ENCODE measurements at places on chromosomes 1 and 21.

DNA sequence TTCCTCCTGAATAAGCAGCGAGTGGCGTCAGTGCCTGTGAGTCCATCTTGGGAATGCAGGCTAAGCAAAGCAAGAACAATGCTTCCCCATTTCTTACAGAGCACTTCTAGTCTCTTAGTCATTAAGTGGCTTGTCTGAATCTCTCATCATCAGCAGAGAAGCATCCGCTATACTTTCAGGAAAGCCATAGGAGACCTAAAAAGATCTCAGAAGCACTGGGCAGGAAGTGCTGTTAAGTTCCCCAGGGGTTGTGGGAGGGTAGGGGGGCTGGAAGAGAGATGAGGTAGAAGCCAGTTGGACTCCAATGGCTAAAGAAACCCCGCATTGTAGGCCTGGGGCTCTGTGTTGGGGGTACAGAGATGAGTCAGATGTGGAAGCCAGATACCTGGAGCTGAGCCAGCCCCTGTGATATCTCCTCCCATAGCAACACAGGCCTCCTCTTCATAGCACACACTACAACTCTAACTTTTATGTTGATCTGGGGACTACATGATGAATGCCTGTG lies 44.9 kb downstream of the SYT6 start:
- peak; percentile 20 for DNase-seq

GRCh38 chr1:217712925-217713597 lies 81.9 kb downstream of the SPATA17 start:
- DNase-seq: no peak

GRCh38 chr1:240492832-240493440 lies 119.0 kb downstream of the GREM2 start:
- DNase-seq: no peak

DNA sequence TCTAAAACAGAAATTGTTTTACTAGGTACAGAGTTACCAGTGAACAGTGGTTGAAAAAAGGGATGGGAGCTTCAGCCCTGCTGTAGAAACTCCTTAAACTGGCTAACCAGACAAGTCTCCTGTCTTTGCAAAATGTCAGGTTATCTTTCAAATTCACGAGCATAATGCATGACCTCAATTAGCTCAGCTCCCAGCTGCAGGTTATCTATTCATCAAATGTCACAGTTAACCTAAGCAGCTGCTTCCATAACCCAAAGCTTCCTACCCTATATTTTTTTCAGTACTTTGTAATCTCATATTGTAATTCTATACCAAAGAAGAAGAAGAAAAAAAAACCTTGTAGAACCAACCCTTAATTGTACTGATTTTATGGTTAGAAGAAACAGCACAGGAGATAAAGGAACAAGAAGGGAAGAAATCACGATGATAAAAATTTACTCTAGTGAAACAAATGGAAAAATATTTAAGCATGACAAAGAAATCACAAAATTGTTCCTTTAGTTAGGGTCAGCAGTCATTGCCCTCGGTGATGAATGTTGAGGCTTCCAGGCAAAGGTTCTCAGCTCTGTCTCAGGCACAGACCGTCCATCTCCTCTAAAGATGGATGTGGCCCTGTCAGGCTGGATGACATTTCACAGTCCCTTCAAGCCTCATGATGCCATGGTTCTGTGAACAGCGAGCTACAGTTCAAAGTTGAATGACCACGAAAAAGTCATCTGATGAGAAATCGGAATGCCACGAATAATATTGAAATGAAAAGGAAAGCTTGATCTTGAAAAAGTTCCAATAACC lies 95.9 kb downstream of the PLD5 start:
- DNase-seq: no peak

GRCh38 chr21:42218836-42219605 lies at the start of gene ABCG1:
ABCG1 (plus strand) TSS chr21:42219140; CDS start chr21:42219263, 123 bp downstream.
- peak; percentile 62 for DNase-seq

DNA sequence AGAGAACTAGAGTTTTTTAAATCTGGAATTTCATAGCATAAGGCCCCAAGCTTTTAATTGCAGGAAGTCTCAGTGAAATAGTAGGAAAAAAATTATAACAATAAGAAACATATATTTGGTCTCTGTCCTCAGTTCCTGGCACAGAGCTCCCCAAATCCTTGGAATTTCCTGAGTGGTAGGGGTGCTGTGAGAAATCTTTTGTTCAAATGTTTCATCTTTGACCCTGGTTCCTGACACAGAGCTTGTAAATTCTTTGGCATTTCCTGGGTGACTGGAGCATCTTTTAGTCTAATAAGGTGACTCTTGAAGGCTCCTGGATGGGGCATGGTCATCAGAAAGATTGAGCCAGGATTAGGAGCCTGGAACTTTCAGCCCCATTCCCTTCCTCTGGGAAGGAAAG lies 225.7 kb upstream of the AJAP1 start:
- no peak for DNase-seq

DNA sequence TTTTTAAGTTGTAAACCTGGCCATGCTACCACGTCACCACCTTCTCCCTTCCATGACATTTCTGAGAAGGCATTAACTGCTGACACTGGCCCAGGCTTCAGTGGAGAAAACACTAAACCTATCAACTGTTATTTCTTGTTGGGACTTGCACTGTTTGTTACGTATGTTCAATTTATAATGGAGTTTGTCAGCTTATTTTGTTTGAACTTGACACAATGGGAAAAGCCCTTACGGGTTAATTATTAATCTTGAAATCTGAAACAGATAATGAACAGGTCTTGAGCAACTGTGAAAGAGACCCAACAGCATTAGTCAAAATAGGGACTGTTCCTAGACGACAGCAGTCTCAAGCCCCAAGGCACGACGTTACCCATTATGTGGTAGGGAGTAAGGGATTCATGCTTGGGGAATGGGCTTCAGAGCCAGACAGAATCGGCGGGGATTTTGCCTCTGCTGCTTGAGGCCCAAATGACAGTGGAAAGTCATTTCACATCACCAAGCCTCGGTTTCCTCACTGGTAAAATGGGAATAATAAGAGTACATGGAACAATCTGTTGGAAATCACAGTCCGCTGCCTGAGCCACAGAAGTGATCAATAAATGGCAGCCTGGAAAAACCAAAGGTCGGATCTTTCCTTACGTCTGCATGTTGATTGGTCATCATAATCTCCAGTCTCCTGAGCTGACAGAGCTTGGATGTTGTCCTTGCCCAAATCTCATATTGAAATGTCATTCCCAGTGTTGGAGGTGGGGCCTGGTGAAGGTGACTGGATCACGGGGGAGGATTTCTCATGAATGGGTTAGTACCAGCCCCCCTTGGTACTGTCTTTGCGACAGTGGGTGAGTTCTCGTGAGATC lies 44.5 kb downstream of the TIAM1 start:
- DNase-seq: no peak

GRCh38 chr1:41678111-41678878 lies 193.8 kb upstream of the EDN2 start:
- DNase-seq: no peak

DNA sequence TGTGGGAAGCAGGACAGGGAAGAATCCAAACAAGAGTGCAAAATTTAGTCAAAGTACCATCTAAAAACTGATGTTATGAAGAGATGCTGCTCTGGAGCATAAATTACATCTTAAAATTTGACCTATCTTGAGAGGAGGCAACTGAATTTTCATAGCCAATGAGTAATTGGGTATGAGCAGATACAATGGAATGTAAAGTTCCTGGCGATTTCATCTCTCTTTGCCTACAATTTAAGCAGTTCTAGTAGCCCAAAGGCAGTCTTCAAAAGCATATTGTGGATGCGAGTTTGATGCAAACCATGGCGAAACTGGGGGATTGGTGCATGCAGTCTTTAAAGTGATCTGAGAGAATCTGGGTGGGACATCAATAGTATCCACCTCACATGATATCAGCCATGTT lies 1265.9 kb downstream of the BRINP3 start:
- DNase-seq: no peak

DNA sequence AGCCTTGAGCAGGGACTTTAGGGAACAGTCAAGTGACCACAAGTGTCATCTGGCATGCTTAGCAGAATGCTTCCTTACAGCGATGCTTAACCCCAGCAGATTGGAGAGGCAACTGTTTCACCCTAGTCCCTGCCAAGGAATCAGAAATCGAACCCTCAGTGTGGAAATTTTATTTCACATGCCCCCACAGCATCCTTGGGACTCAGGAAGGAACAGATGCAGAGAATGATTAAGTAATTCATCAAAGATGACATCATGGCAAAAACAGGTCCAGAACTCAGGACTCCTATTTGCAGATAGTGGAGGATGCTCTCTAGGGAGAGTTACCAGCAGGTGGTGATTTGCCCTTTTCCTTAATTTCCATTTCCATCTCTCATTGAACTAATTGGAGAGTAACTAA lies 333.0 kb upstream of the KAZN start:
- no peak for DNase-seq

- DNase-seq: no peak
These were observed 1.6 kb downstream of the CASZ1 start for GRCh38 chr1:10794724-10795275.

DNA sequence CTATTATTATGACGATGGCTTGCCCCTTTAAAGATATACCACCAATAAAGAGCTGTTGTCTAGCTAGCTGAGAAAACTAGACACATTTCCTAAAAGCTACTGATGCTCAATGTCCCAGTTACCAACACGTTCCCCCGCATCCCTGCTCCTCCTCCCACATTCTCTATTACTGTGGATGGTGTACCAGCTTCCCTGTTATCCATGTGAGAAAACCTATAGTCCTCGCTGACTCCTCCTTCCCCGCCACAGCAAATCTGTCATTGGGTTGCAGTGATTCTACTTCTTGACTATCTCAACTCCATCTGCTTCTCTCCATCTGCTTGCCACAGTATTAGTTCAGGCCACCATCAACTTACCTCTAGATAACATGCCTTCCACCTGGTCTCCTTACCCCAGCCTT lies 337.5 kb downstream of the KCNH1 start:
- DNase-seq: no peak

GRCh38 chr1:113035086-113035485 lies 37.9 kb upstream of the LRIG2 start:
- no peak for DNase-seq

DNA sequence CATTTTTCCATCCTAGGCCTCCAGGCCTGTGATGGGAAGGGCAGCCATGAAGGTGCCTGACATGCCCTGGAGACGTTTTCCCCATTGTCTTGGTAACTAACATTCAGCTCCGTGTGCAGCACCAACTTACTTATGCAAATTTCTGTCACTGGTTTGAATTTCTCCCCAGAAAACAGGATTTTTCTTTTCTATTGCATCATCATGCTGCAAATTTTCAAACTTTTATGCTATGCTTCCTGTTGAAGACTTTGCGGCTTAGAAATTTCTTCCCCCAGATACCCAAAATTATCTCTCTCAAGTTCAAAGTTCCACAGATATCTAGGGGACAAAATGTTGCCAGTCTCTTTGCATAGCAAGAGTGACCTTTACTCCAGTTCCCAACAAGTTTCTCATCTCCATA lies 25.2 kb upstream of the SELE start:
- DNase-seq: no peak

GRCh38 chr1:84743896-84744295 lies 53.6 kb upstream of the SSX2IP start:
- DNase-seq: no peak

- DNase-seq: no peak
These were observed 844 bp downstream of the ADAMTS5 start for GRCh38 chr21:26965907-26966581.

GRCh38 chr1:152036267-152037216 lies at the start of gene S100A11:
S100A11 (minus strand) TSS chr1:152037004; CDS start chr1:152036915, 89 bp downstream.
- peak; percentile 83 for DNase-seq

DNA sequence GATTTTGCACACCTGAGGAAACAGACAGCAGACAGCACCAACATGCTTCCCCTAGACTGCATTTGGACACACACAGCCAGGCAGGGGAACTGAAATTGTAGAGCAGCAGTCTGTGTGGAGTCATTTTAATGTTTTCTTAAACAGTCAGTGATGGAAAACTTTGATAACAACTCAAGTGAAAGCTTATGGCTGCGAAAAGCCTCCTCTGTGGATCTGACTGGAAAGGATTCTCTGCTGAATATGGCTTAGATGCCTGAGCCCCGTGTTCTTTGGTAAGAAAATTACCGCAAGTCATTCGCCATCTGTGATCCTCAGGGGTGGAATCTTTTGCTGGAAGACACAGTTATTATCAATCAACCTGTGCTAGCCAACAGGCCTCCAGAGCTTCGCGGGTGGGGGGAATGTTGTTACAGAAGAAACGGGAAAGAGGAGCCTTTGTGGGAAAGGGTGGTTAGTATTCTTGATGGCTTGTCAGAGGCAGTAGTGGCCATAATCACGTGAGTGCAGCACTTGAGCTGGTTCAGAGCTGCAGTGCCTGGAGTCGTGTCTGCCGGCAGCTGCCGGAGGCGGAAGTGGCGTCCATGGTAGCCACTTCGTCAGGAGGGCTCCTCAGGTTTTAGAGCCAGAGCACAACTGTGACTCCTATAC lies 204.7 kb downstream of the ST6GALNAC3 start:
- DNase-seq: no peak

GRCh38 chr21:43877936-43878575 lies 13.0 kb downstream of the AGPAT3 start:
- no peak for DNase-seq

DNA sequence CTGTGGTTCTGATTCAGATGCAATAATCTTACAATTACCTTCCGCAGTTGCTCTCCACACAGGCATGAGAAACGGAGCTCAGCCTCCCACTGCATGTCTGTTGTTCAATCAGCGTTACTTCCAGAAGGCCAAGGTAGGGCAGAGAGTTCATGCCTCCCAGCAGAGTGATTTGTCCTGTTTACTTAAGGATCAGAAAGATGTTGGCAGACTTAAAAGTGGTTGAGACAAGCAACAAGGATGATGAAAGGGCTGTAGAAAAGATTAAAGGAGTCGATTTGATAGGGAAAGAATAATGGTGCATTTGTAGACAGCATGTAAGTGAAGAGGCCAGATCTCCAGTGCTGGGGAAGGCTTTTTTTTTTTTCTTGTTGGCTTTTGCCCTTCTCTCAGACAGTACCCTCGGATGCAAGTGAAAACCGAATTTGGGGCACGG lies 26.6 kb downstream of the ARMH1 start:
- DNase-seq: no peak

- no peak for DNase-seq
These were observed 85.2 kb downstream of the DENND1B start for GRCh38 chr1:197690074-197690473.

GRCh38 chr1:73343947-73344346 lies 854.0 kb downstream of the LRRIQ3 start:
- DNase-seq: no peak

- DNase-seq: no peak
These were observed 45.5 kb downstream of the PRDM15 start for GRCh38 chr21:41833497-41834115.

All from CD4-positive, alpha-beta T cell treated with Interleukin-4 for 1 hour (primary cell).